ENCODE measurements at places on chromosomes 5 and 9. TPM values are rescaled to one million over a fixed set of nuclear protein-coding genes. Genes with fewer than 3 reads are reported as not detected.

Gene C6
- total RNA-seq: 2.3 TPM

Gene NR3C1
- 94.0 TPM for total RNA-seq

Gene DAB2IP
- 57.2 TPM for total RNA-seq

Gene FRMD3
- total RNA-seq: 8.0 TPM

Gene PTCH1
- 41.7 TPM for total RNA-seq

DNA sequence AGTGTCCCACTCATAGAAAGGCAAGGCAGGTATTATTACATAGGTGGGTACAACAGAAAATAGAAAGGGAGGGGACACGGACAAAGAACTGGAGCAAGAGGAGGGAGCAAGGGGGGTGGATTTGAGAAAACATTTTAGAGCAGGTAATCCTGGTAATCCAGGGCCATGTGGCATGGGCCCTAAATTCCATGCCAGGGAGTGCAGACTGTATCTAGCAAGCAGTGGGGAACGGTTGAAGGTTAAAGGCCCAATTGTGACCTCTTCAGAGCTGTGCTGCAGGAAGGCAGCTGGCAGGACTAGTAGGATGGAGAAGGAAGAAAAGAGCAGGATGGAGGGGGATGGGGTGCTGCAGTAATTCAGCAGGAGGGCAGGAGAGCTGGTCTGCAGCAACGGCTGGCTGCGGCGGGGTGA is 75.2 kb downstream of the PDE6A start:
- no peak for DNase-seq

- DNase-seq: no peak
Measured at GRCh38 chr9:99778308-99778707, 43.4 kb upstream of the NR4A3 start.

GRCh38 chr5:178529080-178529479 is 61.1 kb downstream of the COL23A1 start:
- DNase-seq: no peak

- DNase-seq: no peak
Measured at GRCh38 chr5:157820593-157821252, 38.2 kb downstream of the CLINT1 start.

DNA sequence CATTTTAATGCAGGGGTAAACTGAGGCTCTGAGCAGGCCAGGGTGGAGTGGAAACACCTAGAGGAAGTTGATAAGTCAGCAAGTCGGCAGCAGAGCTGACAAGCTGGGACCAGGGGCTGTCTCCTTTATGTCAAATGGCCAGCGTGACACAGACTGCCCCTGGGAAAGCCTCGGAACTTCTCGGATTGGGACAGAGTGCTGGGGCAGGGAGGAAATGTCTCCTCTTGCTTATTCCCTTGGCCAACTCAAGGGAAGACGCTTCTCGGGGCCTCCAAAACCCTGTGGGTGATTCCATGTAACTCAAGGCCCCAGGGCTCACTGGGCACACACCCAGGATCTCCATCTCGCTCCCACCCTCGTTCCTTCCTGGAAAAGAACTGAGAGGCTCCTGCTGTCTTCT is 25.4 kb upstream of the ANXA6 start:
- no peak for DNase-seq

- no peak for DNase-seq
Measured at GRCh38 chr9:70130266-70130665, 86.6 kb downstream of the MAMDC2 start.

GRCh38 chr9:87662808-87663528 is 63.0 kb upstream of the CTSL start:
- no peak for DNase-seq

DNA sequence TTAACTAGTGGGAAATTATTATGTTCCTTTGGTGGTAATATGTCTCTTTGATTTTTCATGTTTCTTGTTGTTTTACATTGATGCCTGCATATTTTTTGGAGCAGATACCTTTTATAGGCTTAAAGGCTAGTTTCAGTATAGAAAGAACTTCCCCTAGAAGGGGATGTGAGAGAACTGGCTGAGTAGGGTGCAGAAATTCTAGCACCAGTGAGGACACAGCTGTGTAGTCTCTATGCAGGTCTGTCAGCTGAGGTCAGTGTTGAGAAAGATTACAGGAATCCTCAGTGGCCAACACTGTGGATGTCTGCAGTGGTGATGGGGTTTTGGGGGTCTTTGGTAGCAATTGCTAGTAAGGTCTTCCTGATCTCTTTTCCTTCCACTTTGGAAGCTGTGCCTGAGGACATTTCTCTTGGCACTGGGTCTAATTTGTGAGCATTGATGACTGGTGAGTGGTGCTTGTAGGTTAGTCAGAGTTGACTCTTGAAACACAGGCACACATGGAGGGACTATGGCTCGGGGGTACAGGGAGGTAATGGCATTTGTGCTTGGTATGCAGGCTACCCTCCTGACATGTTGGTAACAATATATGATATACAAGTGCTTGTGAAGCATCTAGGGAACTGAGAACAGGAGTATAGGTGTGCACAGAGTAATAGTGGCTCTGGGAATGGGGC is 221.4 kb downstream of the SPATA31D1 start:
- DNase-seq: no peak

DNA sequence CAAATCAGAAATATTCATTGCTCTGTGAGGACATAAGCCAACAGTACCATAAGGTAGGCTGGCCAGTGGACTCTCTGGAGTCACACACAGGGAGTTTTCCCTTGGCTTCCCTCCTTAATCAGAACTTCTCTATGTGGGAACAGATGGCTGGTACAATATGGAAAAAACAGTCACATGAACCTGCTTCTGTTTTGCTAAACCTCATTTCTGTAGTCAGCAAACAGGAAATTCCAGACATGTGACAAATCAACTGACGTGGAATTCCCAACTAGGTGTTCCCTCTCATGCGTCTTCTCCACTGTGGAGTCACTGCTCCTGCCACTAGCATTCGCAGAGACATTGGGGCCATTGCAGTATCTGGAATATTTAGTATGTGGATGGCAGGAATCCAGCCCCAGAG is 617.6 kb downstream of the KIF4B start:
- no peak for DNase-seq

DNA sequence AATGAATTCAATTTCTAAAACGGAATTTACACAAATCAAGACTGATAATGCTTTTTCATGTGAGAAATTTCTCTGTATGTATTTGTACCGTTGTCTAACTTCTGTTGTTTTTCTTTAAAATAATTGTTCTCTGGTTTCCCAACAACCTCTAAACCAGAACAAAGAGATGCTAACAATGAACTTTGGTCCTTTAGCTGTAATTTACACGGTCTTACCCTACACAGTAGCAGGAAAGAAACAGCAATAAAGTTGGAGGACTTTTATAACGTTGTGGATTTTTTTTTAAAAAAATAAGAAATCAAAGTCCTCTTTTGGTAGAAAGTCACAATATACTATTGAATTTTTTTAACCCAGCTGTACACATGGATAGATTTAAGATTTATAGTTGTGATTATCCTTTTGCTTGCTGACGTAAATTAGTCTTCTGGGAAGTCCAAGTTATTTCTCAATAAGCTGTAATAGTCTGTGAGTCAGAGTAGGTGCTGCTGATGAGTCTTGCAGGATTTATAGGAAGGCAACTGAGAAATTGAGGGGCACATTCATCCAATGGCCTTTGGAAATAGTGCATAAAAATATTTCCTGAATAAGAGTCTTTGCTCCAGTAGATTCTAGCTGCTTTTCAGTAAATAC is 76.8 kb upstream of the PCSK1 start:
- no peak for DNase-seq

DNA sequence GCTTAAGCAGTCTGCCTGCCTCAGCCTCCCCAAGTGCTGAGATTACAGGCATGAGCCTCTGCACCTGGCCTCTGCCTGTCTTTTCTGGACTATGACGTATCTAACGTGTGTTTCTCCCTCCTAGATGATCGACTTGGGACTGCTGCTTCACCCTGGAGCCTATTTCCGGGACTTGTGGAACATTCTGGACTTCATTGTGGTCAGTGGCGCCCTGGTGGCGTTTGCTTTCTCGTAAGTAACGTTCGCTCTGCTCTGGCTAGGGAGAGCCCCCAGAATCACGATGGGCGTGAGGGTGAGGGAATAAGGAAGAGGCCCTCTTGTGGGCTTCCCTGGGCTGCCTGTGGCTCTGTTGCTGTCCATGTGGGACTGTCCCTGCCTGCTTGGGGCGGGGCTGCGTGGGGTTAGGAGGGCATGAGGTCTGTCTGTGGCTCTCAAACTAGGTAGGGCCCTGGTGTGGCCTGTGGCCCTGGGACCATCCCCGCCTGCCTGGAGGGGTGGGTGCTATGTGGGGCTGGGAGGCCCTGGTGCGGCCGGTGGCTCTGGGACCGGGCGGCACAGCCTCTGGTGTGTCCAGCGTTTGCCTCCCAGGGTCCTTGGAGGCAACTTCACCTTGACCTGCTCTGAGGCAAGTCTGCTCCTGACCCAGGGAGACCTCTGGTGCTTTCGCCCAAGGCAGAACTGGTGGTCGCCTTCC is 171.7 kb downstream of the CACNA1B start:
- DNase-seq: peak; percentile 62

All from type B pancreatic cell (in vitro differentiated cells).